ENCODE measurements at places on chromosomes 2 and 18. TPM values are rescaled to one million over a fixed set of nuclear protein-coding genes. Genes with fewer than 3 reads are reported as not detected.

FAP gene
- 40.7 TPM for total RNA-seq

SNORC gene
- total RNA-seq: 1.5 TPM

VIT gene
- total RNA-seq: not detected

TMEM17 gene
- 1.5 TPM for total RNA-seq

CD8A gene
- not detected for total RNA-seq

AGAP1 gene
- 4.6 TPM for total RNA-seq

PMAIP1 gene
- total RNA-seq: 33.0 TPM

LDAH gene
- total RNA-seq: 17.1 TPM

ATP6V1C2 gene
- total RNA-seq: not detected

VWC2L gene
- total RNA-seq: not detected

CBLN2 gene
- total RNA-seq: not detected

LINC00305 gene
- not detected for total RNA-seq

IL36A gene
- total RNA-seq: not detected

SLC30A3 gene
- 0.34 TPM for total RNA-seq

CYRIA gene
- total RNA-seq: 0.74 TPM

Measured in bronchus fibroblast of lung (primary cell).